ENCODE measurements at places on chromosomes 11 and 22. TPM values are rescaled to one million over a fixed set of nuclear protein-coding genes. Genes with fewer than 3 reads are reported as not detected.
A peak's percentile ranks its signal among the peaks of the same experiment; 100 is the strongest.

DNA sequence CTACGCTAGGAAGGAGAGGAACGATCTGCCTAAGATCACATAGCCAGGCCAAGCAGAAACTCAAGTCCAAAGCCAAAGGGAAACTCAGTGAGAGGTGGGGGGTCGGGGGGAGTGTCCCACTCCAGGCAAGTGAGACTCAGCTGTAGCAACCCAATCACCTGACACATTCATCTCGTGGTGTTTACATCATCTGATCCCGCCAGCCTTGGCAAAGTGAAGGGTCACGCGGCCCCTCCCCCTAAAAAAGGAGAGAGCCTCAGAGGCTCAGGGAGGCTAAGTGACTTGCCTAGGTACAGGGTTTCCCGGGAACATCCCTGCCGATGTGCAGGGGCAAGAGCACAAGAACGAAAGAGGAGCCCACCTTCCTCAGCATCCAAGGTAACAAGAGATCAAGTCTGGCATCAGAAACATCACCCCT lies 21.5 kb downstream of the MYH9 start:
- no peak for DNase-seq

DNA sequence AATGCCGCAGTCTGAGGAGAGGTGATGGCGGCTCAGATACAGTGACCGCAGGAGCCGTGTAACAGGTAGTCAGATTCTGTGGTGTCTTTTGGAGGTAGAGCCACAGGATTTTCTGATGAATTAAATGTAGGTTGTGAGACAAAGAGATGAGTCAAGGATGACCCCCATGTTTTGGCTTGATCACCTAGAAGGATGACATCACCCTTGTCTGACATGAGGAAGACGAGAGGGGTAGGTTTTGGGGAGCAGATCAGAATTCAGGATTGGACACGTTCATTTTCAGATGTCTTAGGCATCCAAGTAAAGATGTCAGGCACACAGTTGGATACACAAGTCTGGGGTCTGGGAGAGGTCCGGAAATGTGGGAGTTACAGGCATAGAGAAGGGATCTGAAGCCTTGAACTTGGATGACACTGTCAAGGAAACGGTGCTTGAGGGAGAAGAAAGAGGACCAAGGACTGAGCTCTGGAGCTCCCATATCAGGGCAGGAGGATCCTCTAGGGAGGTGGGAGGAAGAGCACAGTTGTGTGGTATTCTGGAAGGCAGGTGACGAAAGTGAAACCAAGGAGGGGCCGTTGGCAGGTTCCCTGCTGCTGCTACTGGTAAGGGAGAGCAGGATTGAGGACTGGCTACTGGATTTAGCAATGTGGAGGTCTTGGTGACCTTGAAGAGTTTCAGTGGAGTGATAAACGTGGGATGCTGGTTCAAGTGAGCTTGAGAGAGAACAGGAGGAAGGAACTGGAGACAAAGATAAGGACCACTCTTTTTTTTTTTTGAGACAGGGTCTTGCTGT lies 12.6 kb upstream of the GDPD5 start:
- no peak for DNase-seq

DNA sequence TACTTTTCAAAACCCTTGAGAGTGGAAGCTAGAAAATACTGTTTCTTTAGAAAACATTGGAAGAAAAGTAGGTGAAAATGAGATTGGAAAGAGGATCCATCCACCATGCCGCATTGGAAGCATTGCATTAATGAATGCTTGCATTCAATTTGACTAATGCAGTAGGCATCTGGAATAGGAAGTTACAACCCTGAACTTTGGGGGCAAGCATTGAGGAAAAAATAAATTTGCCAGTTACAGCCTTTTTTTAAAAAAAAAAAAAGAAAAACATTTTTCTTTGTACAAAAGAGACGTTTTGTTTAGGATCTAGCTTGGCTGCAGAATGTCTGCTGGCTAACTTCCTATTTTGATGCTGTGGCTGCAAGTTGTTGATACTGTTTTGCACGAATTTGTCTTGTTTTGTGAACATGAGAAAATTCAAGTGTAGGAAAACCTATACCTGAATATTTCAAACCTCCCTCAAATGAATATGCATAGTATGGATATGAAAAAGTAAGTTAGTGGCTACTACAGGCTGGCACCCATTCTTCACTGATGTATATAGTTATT lies 28.1 kb downstream of the RTN3 start:
- no peak for DNase-seq

DNA sequence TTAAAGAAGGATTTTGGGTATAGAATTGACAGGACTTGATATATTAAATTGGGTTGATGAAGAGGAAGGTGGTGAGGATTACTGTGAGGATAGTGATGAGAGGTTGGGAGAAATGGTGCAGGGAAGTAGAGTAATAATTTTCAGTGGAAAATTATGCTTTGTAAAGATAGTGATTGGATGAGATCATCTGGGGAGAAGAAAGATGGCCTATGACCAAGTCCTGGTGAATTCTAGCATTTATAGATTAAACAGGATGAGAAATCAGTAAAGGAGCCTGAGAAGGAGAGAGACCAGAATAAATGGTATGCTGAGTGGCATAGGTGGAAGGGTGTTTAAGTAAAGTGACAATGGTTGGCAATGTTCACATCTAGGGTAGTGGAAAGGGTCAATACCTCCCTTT lies 15.0 kb downstream of the IPO7 start:
- DNase-seq = no peak

Gene SPI1
- total RNA-seq = 8.6 TPM

GRCh38 chr22:23775779-23776375 lies 3.2 kb downstream of the MMP11 start:
- no peak for DNase-seq

- no peak for DNase-seq
Observed at GRCh38 chr11:403021-403760, 9.2 kb downstream of the PKP3 start.

DNA sequence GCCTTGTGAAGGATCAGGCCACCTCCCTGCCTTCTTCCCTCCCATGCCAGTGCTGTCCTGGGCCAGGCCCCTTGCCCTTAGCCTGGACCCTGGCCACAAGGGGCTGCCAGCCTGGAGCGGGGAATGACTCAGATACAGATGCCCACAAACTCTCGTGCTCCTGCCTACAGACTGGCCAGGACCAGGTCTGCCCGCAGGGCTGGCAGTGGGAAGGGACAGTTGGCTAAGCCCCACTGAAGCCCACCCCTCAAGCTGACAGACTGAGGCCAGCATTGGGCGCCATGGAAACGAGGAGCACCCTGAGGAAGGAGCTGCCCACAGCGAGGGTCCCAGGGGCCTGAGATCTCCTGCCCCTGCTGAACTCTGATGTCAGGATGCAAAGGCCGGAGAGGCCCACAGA lies 14.1 kb downstream of the SCUBE1 start:
- no peak for DNase-seq

- peak; percentile 18 for DNase-seq
Observed at GRCh38 chr11:30282289-30282631, 40.6 kb upstream of the ARL14EP start.

- no peak for DNase-seq
Observed at GRCh38 chr22:27880778-27881394, 38.2 kb downstream of the PITPNB start.

Gene PHOX2A
- total RNA-seq = 0.41 TPM

GRCh38 chr11:47691979-47692378 lies 23.2 kb downstream of the AGBL2 start:
- DNase-seq = no peak

DNA sequence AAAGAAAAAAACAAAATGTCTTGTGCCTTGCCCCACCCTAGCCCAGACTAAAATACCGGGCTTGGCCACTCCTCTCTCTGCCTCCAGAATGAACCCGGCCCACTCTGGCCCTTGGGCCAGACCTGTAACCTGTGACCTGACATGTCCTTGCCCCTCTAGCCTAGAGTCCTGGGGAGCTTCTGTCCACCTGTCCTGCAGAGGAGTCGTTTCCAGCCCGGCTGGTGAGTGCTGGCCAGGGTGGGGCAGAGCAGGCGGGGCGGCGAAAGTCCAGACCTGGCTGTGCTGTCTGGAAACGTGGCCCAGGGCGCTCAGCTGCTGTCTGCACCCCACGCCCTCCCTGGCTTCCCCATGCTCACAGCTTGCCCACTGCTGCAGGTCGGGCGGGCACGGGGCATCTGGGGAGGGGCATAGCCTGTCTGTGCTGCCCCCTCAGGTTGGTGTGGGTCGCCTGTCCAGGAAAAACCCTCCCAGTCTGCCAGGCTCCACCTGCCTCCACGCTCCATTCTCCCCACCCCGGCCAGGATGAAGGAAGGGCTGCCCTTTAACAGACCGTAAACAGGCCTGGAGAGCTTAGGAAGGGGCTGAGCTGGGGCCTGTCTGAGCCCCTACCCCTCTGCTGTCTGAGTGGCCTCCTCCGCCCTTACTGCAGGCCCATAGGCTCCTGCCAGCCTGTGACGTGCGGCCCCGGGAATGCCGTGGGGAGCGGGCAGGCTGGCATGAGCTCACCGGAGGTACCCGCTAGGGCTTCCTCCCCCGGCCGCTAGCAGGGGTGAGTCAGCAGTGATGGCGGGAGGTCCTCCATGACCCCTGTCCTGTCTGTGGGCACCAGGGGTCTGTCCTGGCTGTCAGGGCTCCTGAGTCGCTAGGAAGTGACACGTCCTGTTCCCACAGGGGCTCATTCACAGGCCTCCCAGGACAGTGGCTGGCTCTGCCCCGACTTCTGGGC lies 1.9 kb downstream of the CD151 start:
- DNase-seq = peak; percentile 86
